Lung microvascular endothelial cell (primary cell): ENCODE measurements at places on chromosomes 7 and 10.

GRCh38 chr10:20185116-20185515 lies 368.9 kb downstream of the PLXDC2 start:
- no peak for DNase-seq

- DNase-seq: no peak
These were observed 51.3 kb upstream of the MAGI2 start for GRCh38 chr7:79504607-79505389.

DNA sequence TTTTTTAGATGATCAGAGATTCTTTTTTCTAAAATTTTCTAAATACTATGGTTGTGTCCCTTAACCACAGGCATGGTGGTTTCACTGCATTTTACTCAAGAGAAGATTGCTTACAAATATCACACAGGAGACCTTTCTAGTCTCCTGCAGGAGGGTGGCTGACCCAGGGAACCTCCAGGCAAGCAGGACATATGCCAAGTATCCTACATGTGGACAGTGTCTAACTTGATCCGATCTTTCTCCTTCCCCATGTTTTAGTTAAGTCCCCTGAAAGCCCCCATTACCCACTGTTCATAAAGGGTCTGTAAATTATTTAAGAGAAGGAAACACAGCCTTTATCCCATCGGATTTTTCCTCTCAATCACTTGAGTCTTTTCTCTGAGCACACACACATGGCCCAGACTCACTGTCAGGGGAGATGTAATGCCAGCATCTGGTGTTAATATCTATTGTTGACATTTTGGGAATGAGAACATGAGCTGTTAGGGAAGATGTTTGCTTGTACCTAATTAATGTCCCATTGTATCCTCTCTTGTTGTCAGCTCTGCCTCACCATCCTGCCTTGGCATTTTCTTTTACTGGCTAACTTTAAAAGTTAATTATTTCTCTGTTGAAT lies 755.2 kb downstream of the AUTS2 start:
- DNase-seq: no peak

- no peak for DNase-seq
These were observed 39.9 kb upstream of the CC2D2B start for GRCh38 chr10:95867866-95868265.

GRCh38 chr7:52715701-52716100 lies 319.7 kb upstream of the POM121L12 start:
- no peak for DNase-seq

- no peak for DNase-seq
These were observed 17.2 kb downstream of the ECHDC3 start for GRCh38 chr10:11759347-11759746.

GRCh38 chr10:47406870-47407691 lies 23.0 kb upstream of the ZNF488 start:
- no peak for DNase-seq

DNA sequence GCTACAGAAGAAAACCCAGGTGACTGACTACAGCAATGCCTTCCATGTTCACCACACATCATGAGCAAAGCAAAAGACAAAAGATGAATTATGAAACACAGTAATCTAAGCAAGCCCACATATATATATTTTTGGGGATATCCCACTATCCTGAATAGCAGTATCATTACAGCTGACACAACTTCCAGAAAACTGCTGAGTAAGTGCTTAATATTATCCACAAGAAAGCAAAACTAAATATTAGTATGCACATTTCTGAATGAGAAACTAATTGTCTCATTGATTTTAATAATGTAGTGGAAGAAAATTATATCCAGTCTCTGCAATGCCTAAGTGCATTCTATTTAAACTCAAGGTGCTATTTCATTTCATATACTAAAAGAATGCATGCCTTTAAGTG lies 14.5 kb upstream of the SLC35G1 start:
- no peak for DNase-seq

- no peak for DNase-seq
These were observed 810.7 kb downstream of the MAGI2 start for GRCh38 chr7:78642751-78643150.
